Stimulated activated CD4-positive, alpha-beta T cell treated with anti-CD3 and anti-CD28 coated beads, Interleukin-1b, Interleukin-23, amount 100 ng/mL, for 24 hours (primary cell): ENCODE measurements at places on chromosomes 11 and 22.

- DNase-seq: no peak
These were observed 93.9 kb downstream of the CD44 start for GRCh38 chr11:35232891-35233330.

- no peak for DNase-seq
These were observed 7.4 kb upstream of the PELI3 start for GRCh38 chr11:66459138-66459778.

GRCh38 chr11:121503051-121503450 lies 50.3 kb upstream of the SORL1-AS1 start:
- no peak for DNase-seq

DNA sequence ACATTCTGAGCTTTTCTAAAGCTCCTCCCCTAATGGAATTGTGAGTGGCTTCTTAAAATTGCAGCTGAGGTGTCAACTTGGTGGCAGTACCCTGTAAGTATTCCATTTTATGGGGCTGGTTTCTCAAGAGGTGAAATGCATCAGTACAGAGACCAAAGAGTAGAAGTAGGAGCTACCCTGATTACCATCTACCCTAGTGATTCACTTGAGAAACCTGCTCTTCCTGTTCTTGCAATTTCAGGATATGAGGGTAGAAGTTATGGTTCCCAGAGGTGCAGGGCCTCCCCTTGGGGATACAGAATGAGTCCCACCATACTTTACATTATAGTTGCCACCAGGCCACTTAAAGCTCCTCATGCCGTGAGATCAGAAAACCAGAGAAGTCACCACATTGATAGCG lies 944.6 kb downstream of the OPCML start:
- no peak for DNase-seq

GRCh38 chr11:133064152-133064877 lies 468.0 kb downstream of the OPCML start:
- DNase-seq: no peak
